ENCODE measurements at places on chromosomes 11 and 22. TPM values are rescaled to one million over a fixed set of nuclear protein-coding genes. Genes with fewer than 3 reads are reported as not detected.

GNAZ gene
- 2.7 TPM for total RNA-seq

TCP11L1 gene
- total RNA-seq = 18.3 TPM

UBQLNL gene
- total RNA-seq = not detected

PTPMT1 gene
- total RNA-seq = 73.5 TPM

OR5B21 gene
- not detected for total RNA-seq

NAALADL1 gene
- total RNA-seq = not detected

HEPHL1 gene
- total RNA-seq = not detected

ENDOD1 gene
- total RNA-seq = 12.6 TPM

TRIM49 gene
- not detected for total RNA-seq

GRIK4 gene
- not detected for total RNA-seq

RIMBP3C gene
- 0.26 TPM for total RNA-seq

PDE3B gene
- total RNA-seq = 2.0 TPM

TOLLIP gene
- total RNA-seq = 50.0 TPM

OR6T1 gene
- total RNA-seq = not detected

SPDYC gene
- not detected for total RNA-seq

CST6 gene
- not detected for total RNA-seq

KCNK4 gene
- total RNA-seq = 0.24 TPM

PATE4 gene
- not detected for total RNA-seq

KIF18A gene
- total RNA-seq = 15.2 TPM

ZNF280B gene
- total RNA-seq = 1.4 TPM

NXPE2 gene
- total RNA-seq = not detected

OR52H1 gene
- total RNA-seq = not detected

OR8A1 gene
- total RNA-seq = not detected

NCR3LG1 gene
- total RNA-seq = 1.9 TPM

SMIM35 gene
- total RNA-seq = not detected

KRTAP5-3 gene
- total RNA-seq = not detected

SHANK3 gene
- 3.9 TPM for total RNA-seq

GAB4 gene
- not detected for total RNA-seq

ELMOD1 gene
- total RNA-seq = 0.39 TPM

C22orf42 gene
- not detected for total RNA-seq

ZP1 gene
- 0.11 TPM for total RNA-seq

TECTA gene
- total RNA-seq = 0.13 TPM

OTOG gene
- total RNA-seq = not detected

TRIM51 gene
- total RNA-seq = not detected

DCHS1 gene
- 0.12 TPM for total RNA-seq

OR2AT4 gene
- total RNA-seq = not detected

TMEM191B gene
- 0.26 TPM for total RNA-seq

SLC35C1 gene
- total RNA-seq = 28.2 TPM

CNTN5 gene
- not detected for total RNA-seq

ART5 gene
- 0.33 TPM for total RNA-seq

NLRP14 gene
- total RNA-seq = not detected

PLEKHB1 gene
- 0.55 TPM for total RNA-seq

MUC2 gene
- total RNA-seq = 0.21 TPM

FTH1 gene
- 15,737 TPM for total RNA-seq

GSTT2B gene
- total RNA-seq = not detected

RELT gene
- 7.2 TPM for total RNA-seq

SLC35E4 gene
- 6.4 TPM for total RNA-seq

C11orf98 gene
- 146 TPM for total RNA-seq

B3GAT3 gene
- total RNA-seq = 43.0 TPM

CLTCL1 gene
- total RNA-seq = 3.5 TPM

Data from A549 treated with CpdA at 1 μM for 4 hours (cell line).